ENCODE measurements at places on chromosomes 4 and X.

- DNase-seq, result no peak
Measured at GRCh38 chr4:175457956-175458355, 354.1 kb downstream of the GPM6A start.

GRCh38 chr4:15851969-15852368, 73.8 kb downstream of the CD38 start:
- no peak for DNase-seq

GRCh38 chr4:176830971-176831370, 38.2 kb upstream of the VEGFC start:
- no peak for DNase-seq

- no peak for DNase-seq
Measured at GRCh38 chrX:136168929-136169735, 21.8 kb downstream of the FHL1 start.

- no peak for DNase-seq
Measured at GRCh38 chr4:53622739-53623151, 31.5 kb upstream of the LNX1 start.

DNA sequence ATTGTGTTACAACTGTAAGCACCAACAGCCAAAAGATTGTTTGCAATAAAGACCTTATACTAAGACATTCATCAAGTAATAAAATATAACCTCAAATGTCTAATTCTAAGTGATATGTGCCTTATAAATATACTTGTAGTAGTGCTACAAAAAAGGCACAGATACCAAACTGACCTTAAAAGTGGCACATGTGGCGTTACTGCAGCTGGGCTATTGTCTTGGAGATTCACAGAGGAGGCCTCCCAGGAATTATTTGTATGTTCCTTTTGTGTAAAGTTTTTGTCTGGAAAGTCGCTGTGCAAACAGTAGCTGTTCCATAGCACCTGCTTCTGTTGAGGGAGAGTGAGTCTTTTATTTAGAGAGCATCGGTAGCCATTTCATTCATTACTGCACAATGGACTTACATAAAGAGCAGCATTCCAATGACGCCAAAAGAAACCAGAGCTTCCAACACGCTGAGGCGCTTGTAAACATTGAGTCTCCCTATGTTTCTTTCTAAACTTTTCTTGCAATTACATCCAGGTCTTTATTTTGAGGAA, 143.7 kb downstream of the RPA4 start:
- no peak for DNase-seq
